ENCODE measurements at places on chromosomes 16 and 17.

GRCh38 chr17:19363460-19364035 lies 1.0 kb upstream of the B9D1 start:
- no peak for DNase-seq

DNA sequence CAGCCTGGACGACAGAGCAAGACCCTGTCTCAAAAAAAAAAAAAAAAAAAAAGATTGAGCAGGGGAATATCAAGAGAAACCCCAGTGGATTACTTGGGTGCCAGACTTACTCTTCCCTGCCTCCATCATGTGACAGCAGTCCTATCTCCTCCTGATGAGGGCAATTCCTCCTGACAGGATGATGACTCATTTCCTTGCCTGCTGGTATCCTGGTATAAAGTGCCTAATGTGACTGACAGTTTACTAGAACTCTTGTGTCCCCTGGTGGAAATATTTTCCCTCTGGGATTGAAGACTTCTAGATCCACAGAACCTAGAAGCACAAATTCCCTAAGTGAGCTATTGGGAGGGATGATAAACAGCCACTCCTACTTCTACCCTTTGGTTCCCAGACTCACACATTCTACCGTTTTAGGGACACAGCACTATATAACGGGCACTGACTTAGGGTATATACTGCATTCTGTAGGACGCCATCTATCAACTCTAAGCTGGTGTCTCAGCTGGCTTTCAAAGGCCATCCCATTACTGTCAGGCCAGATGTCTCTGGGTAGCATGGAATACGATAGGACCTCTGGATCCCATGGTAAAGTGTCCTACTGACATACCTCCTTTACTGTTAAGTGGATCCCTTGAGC lies 114.6 kb upstream of the MED13 start:
- DNase-seq = no peak

- no peak for DNase-seq
Measured at GRCh38 chr17:37239690-37240334, 136.0 kb upstream of the C17orf78 start.

GRCh38 chr16:727291-727977 lies 528 bp downstream of the HAGHL start:
- DNase-seq = no peak

- DNase-seq = no peak
Measured at GRCh38 chr17:69516911-69517310, 102.4 kb downstream of the MAP2K6 start.

- DNase-seq = no peak
Measured at GRCh38 chr16:89502081-89502843, 5.9 kb upstream of the SPG7 start.

- DNase-seq = peak; percentile 61
Measured at GRCh38 chr17:16491703-16492612, at the start of gene LRRC75A. Gene LRRC75A, minus strand, starts transcription at chr17:16492193. Its CDS starts 203 bp downstream, at chr17:16491990.

DNA sequence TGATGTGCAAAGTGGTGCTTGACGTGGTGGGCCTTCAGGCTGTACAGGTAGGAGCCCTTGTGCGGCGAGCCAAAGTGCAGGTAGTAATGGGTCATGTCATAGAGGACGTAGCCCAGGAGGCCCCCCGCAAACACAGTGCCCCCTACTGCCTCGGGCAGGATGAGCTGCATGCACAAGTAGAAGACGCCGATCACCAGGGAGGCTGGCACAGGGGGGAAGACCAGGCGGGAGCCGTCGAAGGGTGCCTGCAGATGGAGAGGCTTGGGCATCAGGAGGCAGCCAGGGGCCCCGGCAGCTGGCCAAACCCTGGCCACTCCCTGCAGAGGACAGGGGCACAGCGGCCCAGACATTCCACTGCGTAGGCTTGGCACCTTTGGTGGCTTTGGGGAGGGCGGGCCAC lies 15.7 kb upstream of the MLKL start:
- no peak for DNase-seq

GRCh38 chr17:73000832-73001231 lies 91.7 kb downstream of the SLC39A11 start:
- no peak for DNase-seq

- no peak for DNase-seq
Measured at GRCh38 chr17:64158406-64158805, 28.5 kb upstream of the ERN1 start.

DNA sequence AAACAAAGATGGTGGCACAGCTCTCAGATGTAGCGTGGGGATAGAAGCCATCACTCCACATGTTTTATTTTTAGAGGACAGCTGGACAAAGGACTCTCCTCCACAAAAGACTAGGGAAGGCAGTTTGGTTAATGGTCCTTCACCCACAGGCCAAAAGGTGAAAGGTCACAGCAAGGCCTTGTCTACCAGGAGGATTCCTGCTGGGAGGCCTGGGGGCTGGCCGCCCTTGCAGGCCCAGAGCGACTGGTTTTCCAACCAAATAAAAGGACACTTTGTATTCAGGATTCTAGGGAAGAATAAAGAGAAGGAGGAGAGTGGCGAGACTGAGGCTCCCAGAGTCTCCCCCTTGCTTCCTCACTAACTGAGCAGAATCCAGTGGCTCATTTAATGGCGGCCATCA lies 94.3 kb downstream of the AXIN2 start:
- no peak for DNase-seq

DNA sequence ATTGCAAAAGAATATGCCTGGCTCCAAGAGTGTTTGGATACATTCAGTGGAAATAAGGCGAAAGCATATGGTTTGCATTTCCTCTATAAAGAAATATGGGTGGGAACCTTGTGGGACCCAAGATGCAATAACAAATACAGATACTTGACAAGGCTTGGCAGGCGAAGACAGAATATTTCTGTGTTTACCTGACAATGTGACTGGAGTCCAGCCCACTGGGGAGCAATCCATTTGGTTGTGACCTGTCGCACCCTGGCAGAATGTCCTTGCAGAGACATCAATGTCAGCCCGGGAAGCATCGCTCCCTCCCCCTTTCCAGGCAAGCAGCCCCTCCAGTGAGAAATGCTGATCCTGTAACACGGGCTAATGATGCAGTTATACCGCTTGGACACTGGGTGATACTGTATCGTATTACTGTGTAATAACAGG lies 296.6 kb downstream of the MAF start:
- no peak for DNase-seq
